ENCODE measurements at places on chromosomes 7 and 10.

- DNase-seq = no peak
Observed at GRCh38 chr7:146861701-146862100, 745.1 kb downstream of the CNTNAP2 start.

- DNase-seq = no peak
Observed at GRCh38 chr10:126042906-126043305, 146.5 kb downstream of the FANK1 start.

DNA sequence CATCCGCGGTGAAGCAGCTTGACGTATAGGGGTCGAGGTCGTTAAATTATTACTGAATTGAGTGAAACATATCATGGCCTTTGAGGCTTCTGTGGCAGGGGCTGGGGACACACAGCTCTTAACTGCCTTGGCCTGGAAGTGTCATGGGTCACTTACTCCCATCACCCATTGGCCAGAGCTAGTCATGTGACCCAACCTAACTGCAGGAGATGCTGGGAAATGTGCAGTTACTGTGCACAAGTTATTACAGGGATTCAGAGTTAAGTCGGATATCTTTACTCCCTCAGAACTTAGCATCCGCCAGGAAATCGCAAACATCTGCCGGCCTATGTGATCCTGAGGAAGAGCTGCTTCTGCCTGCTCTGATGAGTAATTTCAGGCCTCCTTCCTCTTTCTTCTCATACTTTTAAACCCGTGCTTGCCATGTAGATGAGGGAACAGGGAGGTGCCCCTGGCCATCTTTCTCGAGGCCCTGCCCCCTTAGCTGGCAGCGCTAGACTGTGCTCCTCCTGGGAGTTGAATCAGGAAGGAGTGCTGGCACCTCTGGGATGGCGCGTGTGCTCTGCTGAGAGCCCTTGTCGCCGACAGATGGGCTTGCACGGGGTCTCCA is 203.6 kb downstream of the TCF7L2 start:
- no peak for DNase-seq

- DNase-seq = no peak
Observed at GRCh38 chr10:94098896-94099295, 105.2 kb downstream of the PLCE1 start.

DNA sequence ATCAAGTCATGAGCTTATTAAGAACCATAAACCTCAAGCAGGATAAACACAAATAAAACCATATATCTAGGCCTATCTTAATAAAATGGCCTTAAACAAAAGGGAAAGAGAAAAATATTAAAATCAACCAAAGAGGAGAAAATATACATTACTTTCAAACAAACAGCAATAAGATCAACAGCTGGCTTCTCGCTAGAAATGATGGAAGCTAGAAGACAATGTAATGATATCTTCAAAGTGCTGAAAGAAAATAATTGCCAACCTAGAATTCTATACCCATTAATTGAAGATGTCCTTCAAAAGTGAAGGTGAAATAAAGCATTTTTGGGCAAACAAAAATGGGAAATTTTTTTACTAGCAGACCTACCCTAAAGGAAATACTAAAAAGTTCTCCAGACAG is 142.9 kb upstream of the PODXL start:
- DNase-seq = no peak

DNA sequence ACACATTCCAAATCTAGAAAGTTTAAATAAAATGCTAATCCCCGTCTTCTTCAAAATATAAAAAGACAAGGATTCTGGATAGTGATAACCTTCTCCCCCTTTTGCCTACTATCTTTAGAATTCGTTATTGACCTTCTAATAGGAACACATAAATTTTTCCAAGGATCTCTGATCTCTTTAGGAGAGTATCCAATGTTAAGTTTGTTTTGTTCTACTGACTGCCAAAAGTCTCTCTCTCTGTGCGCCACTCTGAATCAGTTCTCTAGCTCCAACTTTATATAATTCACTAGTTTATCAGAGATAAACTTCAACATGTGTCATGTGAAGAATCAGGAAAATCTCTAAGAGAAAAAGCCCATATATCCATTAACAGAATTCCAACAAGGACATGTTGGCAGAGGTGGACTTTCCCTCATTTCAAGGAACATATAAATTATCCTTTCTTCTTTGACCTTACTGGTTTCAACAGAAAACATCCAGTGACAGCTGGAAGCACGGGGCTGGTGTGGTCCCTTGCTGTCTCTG is 615.6 kb downstream of the KCNMA1 start:
- no peak for DNase-seq

- no peak for DNase-seq
Observed at GRCh38 chr10:27440021-27440420, 64.1 kb upstream of the RAB18 start.

- DNase-seq = no peak
Observed at GRCh38 chr10:7855205-7855604, 36.9 kb downstream of the TAF3 start.

DNA sequence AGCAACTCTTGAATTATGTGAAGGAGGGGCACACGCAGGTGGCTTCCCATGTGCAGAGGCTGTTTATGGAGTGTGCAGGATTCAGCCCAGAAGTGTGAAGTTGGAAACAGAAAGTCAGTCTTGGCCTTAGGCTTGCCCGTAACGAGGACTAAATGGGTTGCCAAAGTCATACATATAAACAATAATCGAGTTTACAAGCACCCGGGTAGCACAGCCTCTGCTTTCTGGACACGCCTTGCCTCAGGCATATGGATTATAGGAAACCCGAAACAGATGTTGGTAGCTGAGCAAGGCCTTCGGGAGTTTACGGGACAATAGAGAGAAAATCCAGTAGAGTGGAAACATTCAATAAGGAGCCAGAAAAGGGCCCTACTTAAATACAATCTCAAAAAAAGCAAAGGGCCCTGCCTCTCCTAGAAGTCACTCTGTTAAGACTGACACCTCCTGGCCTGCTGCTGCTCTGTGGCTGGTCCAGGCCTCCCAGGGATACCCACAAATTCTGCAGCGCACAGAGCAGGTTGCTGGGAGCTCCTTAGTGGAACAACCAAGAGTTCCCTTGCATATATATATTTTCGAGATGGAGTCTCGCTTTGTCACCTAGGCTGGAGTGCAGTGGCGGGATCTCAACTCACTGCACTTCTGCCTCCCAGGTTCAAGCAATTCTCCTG is 48.5 kb downstream of the SMKR1 start:
- no peak for DNase-seq

DNA sequence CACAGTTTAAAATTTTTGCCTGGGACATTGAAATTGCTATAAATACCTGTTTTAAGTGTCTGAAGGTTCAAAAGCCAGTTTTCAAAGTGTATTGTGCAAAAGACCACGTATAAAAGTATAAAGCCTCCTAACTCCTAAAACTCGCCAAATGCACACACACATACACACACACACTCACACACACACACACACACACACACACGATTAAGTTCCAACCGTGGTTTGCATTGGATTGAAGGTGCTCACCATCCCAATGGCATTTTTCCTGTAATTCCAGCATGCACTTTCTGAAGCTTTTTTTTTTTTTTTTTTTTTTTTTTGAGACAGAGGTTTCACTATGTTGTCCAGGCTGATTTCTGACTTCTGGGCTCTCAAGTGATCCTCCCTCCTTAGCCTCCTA is 2.8 kb upstream of the RGS10 start:
- DNase-seq = no peak

GRCh38 chr7:16399265-16399831 is 22.0 kb downstream of the CRPPA start:
- DNase-seq = no peak
